SHP77 treated with DMSO at 0.1 percent for 48 hours (cell line): ENCODE measurements at places on chromosomes 3 and 15.

- no peak for DNase-seq
Measured at GRCh38 chr3:58342676-58343075, 10.0 kb downstream of the PXK start.

GRCh38 chr3:61593446-61594029 is 32.2 kb downstream of the PTPRG start:
- DNase-seq: no peak

DNA sequence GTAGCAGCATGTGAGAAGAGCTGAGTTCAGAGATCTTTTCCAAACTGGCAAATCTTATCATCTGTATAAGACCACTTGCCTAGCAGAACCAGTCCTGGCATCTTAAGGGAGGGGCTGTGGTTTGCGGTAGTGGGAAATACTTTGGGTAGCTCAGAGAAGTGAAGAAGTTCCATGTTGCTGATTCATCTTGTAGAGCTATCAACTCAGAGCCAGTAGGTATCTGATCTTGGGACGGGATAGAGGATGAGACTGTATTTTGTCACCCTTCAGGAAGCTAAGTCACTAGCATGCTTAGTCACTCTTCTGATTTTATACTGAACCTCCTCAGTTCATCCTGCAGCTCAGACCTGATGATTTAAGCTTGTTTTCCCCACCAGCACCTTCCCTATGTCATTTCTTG is 211.4 kb downstream of the NR1D2 start:
- no peak for DNase-seq

GRCh38 chr3:149115114-149115513 is 14.3 kb upstream of the HPS3 start:
- DNase-seq: no peak

DNA sequence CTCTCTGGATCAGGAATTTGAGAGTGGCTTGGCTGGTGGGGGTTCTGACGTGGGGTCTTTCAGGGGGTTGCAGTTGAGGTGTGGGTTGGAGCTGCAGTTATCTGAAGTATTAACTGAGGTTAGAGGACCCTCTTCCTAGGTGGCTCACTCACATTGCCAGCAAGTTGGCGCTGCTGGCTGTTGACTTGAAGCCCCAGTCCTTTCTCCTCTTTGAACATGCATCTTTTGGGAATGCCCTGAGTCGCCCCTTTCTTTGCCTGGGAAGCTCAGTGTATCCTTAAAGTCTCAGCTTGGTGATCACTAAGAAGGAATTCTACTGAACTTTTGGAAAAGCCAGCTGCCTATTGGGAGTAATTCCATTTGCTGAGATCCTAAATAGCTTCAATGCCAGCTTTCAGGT is 13.0 kb upstream of the AMOTL2 start:
- DNase-seq: no peak

- no peak for DNase-seq
Measured at GRCh38 chr15:92661956-92662355, 6.4 kb upstream of the FAM174B start.

DNA sequence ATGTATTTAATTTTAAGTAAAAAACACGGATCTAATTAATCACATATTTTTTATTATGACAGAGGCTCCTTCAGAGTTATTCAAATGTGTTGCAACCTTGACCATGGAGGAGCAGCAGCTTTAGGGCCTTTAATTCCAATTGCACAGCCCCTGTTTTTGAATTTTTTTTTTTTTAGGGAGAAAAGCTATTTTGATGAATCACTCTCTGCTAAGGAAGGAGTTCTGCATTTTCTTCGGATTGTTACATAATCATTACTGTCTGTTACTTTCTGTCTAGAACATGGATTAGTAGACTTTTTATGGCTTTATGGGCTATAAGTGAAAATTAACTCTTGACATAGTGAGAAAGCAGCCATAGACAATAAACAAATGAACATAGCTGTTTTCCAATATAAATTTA is 90.8 kb downstream of the MCTP2 start:
- DNase-seq: no peak

DNA sequence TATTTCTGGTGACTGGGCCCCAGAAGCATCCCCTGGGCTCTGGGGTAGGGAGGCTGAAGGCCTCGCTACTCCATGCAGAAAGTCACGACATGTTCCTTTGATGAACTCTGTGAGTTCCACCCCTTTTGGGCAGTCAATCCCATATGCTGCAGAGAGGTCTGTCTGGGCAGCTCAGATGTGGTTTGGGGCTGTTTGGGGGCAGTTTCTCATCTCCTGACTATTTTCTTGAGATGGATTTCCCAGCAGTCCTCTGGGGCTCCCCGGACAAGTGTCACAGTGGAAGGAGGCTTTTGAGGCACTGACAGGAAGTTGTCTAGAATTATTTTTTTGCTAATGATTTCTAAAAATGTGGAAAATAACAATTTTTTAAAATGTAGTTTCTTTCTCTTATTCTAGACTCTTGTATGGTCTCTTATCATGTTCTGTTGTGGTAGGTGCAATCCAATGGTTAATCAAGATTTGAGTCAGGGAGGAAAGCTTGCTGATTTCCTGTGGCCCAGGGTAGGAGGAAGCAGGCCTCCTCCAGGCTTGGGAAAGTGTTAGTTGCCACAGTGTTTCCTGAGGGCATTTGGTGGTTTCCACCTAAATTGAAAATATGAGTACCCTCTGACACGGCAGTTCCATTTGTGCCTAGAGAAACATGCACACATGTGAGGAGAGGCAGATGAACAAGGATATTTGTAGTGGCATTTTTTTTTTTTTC is 19.9 kb upstream of the TATDN2 start:
- DNase-seq: no peak

GRCh38 chr3:122094693-122095092 is 39.5 kb downstream of the CD86 start:
- no peak for DNase-seq

DNA sequence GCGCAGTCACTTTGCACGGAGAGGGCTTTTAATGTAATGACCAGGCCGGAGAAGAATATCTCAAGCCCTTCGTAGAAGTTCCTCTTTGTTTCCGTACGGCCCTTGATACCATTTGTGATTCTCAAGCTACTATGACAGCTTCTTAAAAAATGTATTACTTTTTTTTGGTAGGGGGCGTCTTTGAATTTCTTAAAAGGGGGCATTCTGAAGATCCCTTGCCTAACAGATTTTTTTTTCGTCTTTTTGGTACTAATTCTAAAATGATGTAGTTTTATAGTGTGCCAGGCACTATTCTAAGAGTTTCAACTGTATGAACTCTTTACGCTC is 614.0 kb downstream of the MCTP2 start:
- DNase-seq: no peak

DNA sequence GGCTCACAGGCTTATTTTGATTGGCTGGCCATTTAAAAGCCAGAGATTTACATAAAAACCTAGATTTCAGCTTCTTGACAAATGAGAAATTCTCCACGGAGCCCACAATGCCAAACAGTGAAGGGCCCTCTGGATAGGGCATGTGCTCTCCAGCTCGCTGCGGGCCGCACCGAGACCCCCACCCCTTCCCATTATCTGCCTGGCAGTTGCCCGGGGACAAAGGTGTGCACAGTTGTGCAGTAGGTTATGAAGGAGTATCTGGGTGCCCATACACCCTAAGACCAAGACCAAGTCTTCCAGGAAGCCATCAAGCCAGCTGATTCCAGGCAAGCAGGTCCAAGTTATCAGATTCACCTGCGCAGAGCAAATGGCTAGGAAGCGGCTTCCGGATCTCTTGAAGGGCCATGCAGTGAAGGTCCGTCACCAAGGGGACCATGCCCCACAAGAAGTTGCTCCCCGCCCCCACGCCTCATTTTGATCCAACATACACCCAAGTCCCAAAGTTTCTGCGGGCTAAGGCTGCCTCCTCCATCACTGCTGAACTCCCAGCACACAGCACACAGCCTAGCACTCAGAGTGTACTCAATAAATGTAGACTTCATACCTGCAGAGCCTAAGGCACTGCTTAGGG is 1.3 kb downstream of the MRPS25 start:
- no peak for DNase-seq

DNA sequence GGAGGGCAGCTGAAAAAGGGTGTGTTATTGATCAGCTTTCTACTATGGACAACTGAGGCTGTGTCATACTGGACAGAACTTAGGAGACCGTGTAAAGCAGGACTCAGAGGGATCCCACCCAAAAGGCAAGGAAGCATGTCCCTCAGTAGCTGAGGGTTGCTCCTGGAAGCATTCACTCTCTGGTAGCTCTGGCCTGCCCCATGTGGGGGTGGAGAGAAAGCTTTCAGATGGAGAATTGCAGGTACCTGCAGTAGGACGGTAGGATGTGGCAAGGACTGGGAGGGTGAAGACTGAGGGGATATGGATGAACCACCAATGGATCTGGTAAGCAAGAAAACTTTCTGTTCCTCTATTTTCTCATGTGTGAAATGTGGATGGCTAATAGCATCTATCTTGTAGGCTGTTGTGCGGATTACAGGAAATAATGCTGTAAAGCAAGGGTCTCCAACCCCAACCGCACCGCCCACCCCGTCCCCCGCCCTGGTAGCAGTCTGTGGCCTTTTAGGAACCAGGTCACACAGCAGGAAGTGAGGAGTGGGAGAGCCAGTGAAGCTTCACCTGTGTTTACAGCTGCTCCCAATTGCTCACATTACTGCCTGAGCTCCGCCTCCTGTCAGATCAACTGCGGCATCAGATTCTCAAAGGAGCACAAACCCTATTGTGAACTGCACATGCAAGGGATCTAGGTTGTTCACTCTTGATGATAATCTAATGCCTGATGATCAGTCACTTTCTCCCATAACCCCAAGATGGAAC is 157.7 kb upstream of the PROK2 start:
- no peak for DNase-seq

DNA sequence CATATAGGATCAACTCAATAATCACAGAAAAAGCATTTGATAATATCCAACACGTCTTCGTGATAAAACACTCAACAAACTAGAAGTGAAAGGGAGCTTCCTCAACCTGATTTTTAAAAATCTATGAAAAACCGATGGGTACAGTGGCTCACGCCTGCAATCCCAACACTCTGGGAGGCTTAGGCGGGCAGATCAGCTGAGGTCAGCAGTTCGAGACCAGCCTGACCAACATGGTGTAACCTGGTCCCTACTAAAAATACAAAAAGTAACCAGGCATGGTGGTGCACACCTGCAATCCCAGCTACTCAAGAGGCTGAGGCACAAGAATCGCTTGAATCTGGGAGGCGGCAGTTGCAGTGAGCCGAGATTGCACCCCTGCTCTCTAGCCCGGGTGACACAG is 2.2 kb upstream of the MFGE8 start:
- no peak for DNase-seq

- DNase-seq: no peak
Measured at GRCh38 chr15:62846131-62846804, 196.3 kb upstream of the TPM1 start.

GRCh38 chr15:60373327-60373726 is 24.5 kb downstream of the ANXA2 start:
- no peak for DNase-seq
